ENCODE measurements at places on chromosomes 1 and 21.

DNA sequence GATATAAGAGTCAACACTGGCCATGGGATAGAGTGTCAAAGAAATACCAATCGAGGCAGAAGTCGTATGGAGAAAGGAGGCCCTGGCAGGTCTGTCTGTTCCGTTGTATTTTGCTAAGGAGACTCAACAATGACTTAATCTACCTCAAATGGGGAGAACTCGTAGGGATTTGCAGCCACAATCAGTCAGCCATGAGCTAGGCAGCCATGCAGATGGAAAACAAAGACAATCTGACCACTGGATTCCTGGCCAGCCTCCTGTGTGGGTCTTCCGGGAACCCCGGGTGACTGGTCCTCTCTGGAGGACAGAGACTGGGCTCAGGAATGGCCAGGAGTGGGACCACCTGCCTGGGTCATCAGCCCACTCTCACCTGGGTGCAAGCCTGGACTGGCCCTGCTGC, 167.8 kb downstream of the ETS2 start:
- no peak for DNase-seq

DNA sequence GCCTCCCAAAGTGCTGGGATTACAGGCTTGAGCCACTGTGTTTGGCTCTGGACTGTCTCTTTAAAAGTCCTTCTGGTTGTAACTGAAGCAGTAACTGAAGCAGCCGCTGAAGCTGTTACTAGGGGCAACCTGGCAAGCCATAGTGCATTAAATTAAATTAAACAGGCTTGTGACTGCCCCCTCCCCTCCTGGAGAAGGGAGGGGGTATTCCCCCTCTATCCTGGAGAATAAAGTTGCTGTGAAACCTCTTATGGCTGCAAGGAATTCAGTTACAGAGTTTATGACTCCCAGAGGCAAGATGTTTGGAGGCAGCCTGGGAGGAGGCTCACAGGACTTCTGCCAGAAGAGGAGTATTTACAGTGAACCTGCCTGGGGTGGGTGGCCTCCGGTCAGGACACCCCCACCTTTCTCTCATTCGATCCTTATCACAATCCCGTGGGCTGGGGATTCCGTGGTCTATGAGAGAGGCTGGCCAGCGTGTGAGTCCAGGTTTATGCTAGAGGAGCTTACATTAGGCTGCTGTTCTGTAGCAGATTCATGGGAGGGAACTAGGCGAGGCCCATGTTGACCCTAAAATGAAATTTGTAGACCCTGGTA, 8.3 kb downstream of the TTC22 start:
- no peak for DNase-seq

DNA sequence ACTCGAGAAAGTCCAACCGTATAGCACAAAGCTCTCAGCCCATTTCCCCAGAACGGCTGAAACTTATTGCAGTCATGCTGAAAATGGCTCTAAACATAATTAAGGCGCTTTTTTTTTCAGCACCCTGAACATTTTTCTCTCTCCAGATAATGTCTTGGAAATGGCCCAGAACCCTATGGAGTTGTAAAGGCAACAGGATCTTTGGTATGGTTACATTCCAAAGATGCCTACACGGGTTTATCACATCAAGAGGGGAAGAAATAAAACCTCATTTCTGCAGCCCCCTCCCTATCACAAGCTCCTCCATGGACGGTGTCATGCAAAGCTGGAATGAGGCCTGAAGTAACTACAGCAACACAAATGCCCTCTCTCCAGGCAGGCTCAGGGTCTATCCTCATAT, 126.4 kb upstream of the GALNT2 start:
- no peak for DNase-seq

GRCh38 chr1:58813801-58814200, 30.0 kb upstream of the JUN start:
- DNase-seq = no peak
